ENCODE measurements at places on chromosomes 13 and 19. TPM values are rescaled to one million over a fixed set of nuclear protein-coding genes. Genes with fewer than 3 reads are reported as not detected.
A peak's percentile ranks its signal among the peaks of the same experiment; 100 is the strongest.

- DNase-seq, result no peak
These were observed 275.2 kb upstream of the PCDH9 start for GRCh38 chr13:67505376-67505775.

DNA sequence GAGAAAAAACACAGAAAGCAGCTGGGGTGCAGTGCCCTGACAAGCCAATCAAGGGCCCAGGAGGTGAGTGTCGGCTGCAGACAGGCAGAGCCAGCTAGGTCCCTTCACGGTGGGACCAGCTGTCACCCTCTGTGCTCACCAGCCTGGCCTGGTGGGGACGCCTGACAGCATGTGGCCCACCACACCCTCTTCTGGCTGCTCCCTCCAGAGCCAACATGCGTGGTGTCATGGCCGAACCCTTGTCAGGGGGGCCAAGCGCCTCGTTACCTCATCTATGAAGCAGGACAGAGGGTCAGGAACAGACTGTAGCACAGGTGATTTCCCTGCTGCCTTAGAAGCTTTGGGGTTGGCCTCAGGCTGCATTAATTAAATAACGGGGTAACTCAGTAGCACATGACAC, 40.0 kb upstream of the ISYNA1 start:
- DNase-seq, result no peak

DNA sequence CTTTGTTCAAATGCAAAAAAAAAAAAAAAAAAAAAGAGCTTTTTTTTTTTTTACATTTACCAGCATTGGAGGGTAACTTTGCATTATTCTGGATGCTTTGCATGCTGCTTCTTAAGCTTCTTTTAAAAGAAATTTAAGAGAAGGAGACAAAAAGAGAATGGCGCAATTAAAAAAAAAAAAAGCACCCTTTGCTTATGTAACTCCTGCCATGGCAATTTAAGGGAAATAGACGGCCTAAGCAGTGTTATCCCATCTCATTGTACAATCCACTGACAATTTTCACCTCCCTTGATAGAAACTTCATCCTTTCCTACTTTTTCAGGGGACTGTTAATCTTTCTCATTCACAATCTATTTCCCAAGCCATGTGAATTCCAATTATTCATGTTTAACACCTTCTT, 129.8 kb downstream of the KCTD12 start:
- DNase-seq, result no peak

- no peak for DNase-seq
These were observed 1516.7 kb upstream of the PCDH20 start for GRCh38 chr13:62932256-62932883.

GRCh38 chr19:4379383-4380253, 20.7 kb downstream of the SH3GL1 start:
- DNase-seq, result peak; percentile 92

DNA sequence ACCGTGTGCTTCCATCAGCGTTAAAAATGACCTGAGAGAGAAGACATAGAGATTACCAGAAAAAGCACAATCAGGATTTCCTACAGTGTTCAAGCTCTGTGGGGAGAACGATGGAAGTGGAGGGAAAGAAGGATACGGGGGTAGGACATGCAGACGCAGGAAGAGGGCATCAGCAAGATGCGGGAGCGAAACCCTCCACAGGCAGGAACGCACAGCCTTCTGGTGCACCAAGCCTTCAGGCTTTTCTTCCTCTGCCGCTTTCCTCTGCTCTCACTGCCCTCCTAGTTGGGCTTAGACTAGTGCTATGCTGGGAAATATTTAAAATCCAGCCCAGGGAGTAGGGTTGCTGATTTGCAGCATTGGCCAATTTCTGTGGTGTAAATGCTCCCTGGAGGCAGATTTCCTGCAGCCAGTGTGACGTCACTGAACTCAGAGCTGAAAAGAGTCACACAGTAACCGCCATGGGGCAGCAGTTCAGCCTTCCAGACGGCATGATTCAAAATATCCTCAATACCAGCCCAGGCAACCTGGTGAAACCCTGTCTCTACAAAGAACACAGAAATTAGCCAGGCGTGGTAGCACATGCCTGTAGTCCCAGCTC, 205.1 kb upstream of the SOX1 start:
- DNase-seq, result no peak

DNA sequence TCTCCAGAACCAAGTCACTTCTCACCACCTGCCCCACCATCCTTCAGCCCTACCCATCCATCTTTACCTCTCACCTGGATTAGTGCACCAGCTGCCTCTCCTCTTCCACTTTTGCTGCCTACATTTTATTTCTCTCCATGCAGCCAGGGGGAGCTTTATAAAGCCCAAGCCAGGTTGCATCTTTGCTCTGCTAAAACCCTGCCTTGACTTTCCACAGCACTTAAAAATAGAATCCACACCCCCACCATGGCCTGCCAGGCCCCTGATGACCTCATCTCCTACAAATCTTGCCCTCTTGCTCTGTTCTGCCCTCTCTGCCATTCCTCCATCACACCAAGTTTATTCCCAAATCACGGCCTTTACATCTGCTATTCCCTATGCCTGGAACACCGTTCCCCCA, 1.8 kb downstream of the HOOK2 start:
- DNase-seq, result no peak

DNA sequence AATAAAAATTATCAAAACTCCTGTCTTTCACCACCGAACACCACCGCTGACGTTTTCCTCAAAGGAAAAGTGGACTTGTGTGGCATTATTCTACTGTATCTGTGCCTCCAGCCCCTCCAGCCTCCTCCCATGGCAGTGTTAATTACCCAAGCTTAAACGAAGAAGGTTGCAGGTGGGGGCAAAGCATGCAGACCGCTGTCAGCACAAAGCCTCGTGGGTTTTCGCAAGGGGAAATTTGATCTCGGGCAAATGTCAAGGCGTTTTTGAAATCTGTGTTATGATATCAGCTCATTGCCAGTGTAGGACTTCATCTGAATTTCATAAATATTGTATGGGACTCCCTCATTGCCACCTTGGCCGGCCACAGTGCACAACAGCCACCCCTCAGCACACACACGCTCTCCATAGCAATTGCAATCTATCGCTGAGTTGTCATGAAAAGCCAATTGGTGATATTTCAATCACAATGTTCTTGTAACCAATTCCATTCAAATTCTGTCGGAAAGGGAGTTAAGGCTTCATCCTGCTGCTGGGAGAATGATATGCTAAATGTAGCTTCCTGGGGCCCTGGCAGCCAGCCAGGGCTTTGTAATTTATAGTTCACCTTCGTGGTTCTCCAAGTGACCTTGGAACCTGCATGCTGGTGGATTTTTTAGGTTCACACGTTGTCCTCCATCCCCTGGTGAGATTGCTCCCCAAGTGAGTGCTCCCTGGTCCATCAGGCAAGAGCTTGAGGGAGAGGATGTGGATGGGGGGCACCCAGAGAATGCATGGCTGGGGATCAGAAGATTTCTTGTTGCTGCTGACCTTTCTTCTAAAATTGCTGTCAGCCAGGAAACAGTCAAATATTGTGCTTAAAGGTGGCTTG, 16.6 kb downstream of the CHST8 start:
- no peak for DNase-seq

DNA sequence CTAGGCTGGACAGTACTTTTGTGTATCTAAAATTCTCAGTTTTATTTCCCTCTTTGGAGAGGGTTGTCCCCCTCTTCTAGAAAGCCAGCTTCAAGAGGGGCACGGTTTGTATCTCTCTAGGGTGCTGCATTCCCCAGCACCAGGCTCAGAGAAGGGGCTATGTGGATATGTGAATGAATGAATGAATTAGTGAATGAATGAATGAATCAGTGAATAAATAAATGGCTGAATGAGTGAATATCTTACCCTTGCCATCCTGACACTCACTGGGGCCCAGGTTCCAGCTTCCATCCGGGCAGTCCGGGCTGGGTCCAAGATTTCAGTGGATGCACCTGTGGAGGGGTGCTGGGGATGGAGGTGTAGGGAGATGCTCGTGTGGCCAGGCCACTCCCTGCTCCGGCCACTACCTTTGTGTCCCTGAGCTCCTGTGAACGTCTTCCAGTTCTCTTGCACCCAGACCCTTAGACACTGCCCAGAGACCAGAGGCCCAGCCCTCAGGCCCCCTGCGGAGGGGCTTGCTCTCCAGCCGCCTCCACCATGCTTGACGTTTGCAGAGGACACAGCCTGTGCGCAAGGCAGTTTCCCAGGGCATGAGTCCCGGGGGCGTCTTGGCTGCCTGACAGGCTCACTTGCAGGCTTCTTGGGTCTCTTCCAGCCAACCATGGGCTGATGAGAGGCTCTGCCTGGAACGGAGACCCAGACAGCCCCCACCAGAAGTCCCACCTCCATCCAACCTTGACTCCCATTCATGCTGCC, 2.8 kb upstream of the KCNN1 start:
- DNase-seq, result no peak

- DNase-seq, result no peak
These were observed 68.1 kb downstream of the UFM1 start for GRCh38 chr13:38417727-38418126.

GRCh38 chr13:31311921-31312320, 112.1 kb downstream of the B3GLCT start:
- DNase-seq, result no peak

DNA sequence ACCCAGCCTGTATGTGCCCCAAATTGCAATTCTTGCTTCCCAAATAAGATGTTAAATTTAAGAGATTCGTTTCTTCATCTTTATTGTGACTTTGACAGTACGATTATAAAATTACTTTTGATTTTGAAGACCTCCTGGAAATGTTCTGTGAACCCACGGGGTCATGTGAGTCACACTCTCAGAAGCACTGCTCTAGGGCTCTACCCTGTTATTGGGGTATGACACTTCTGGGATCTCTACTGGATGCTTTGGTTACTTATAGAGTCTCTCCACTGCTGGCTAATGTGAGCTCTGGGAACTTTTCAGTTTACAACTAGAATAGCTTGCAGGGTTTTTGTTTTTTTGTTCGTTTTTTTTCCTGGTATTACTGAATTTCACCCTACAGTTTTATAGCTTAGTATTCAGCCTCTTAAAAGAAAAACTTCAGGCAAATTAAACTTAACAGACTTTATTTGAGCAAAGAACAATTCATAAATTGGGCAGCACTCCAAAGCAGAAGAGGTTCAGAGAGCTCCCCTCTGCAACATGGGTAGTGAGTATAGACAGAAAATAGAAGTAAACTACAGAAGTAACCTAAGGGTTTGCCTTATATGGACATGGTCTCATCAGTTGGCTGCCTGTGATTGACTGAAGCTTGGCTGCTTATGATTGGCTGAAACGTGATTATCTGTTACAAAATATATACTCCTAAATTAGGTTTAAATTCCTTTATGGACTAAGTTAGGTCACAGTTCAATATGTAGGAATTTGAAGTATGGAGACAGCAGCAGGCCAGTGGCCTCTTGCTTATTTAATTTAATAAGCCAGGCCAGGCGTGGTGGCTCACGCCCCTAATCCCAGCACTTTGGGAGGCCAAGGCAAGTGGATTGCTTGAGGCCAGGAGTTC, 28.5 kb upstream of the PSPC1 start:
- DNase-seq, result no peak

DNA sequence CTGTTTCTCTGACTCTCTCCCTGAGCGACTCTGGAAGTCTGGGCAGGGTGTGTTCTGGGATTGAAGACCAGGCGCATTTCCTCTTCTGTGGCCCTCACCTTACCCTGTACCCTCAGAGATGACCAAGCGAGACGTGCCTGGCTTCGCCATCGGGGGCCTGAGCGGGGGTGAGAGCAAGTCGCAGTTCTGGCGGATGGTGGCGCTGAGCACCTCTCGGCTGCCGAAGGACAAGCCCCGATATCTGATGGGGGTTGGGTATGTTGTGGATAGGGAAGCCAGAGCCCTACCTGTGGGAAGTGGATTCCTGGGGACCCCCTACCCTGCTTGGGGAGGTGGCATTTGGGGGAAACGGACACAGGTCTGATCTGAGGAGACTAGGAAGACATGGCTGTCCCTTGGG, 5.8 kb upstream of the DNM2 start:
- DNase-seq, result no peak

DNA sequence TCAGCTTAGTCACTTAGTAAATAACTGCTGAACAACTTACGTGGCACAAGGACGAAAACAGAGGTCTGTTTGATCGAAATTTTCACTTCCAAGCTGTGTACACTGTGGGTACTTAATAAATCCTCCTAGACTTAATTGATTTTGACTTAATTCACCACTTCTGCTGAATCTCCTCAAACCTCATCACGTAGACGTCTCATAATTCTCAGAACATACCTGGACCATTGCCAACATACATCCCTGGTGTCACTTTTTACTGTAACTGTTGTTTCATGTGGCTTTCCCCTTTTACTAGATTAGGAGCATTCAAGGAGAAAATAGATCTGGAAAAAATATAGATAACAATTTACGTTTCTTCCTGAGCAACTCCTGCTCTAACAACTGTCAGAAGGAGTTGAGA, 105.0 kb downstream of the MBNL2 start:
- no peak for DNase-seq

DNA sequence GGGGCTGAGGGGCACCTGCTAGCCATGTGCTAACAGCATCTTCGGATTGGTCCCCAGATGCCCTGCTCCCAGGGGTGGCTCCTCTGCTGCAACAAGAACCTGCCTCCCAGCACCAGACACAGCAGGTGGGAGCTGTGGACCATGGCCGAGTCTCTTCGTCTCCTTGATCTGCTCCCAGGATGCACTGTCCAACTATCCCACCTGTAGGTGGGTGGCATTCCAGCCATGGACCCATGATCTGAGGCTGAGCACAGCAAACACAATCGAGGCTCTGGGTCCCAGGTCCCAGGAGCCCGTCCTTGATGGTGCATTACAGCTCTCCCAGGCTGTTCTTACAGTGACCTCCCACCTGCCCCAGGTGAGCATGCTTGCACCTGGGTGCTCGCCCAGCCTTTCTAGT, 1.6 kb downstream of the ZNF837 start:
- DNase-seq, result no peak

GRCh38 chr19:8001651-8001994, 3.8 kb downstream of the ELAVL1 start:
- DNase-seq, result no peak

DNA sequence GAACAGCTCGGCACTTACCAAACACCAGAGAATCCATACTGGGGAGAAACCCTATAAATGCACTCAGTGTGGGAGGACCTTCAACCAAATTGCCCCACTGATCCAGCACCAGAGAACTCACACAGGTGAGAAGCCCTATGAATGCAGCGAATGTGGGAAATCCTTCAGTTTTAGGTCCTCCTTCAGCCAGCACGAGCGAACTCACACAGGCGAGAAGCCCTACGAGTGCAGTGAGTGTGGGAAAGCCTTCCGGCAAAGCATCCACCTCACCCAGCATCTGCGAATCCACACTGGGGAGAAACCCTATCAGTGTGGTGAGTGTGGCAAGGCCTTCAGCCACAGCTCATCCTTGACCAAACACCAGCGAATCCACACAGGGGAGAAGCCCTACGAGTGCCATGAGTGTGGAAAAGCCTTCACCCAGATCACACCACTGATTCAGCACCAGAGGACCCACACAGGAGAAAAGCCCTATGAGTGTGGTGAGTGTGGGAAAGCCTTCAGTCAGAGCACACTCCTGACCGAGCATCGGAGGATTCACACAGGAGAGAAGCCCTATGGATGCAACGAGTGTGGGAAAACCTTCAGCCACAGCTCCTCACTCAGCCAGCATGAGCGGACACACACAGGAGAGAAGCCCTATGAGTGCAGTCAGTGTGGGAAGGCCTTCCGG, 8.3 kb downstream of the ZNF135 start:
- DNase-seq, result no peak

The GSX1 gene
- polyA plus RNA-seq, result not detected

The OR10H2 gene
- not detected for polyA plus RNA-seq

The ZNF136 gene
- 2.9 TPM for polyA plus RNA-seq

The POGLUT2 gene
- 6.4 TPM for polyA plus RNA-seq

The MYO1F gene
- polyA plus RNA-seq, result 0.08 TPM

The SPIB gene
- polyA plus RNA-seq, result not detected

The SIAH3 gene
- polyA plus RNA-seq, result 0.19 TPM

The ZNF20 gene
- 2.4 TPM for polyA plus RNA-seq

The C1QTNF9 gene
- not detected for polyA plus RNA-seq

The ZNF568 gene
- polyA plus RNA-seq, result 4.1 TPM

All from keratinocyte (primary cell).